Left colon (tissue), 2 donors: ENCODE measurements at places on chromosomes 2 and 18. TPM values are rescaled to one million over a fixed set of nuclear protein-coding genes. Genes with fewer than 3 reads are reported as not detected.

ANXA4 gene
- total RNA-seq: 271 TPM

GRCh38 chr2:5940596-5941535 lies 248.7 kb downstream of the SOX11 start:
- DNase-seq: no peak

UGT1A3 gene
- 2.0 TPM for total RNA-seq

CYRIA gene
- 2.4 TPM for total RNA-seq

- no peak for DNase-seq
Observed at GRCh38 chr2:217905896-217906295, 96.9 kb downstream of the TNS1 start.
